EL (cell line): ENCODE measurements at places on chromosomes 1 and 21.

DNA sequence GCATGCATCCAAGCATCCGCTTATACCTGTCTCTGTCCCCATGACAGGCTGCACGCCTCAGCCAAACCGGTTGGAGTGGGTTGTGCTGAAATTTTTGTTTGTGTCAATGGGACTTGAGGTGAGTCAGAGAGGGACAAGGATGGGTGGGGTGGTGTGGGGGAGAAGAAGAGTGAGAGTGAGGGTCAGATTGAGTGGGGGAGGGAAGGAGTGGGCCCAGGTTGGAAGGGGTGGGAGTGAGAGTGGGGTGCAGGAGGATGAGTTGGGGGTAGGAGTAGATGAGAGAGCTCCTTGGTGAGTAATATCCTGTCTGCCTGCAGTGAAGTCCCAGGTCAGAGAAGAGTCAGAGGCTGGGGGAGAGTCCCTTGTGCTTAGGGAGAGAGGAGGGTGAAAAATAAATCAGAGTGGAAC, 3.3 kb upstream of the NECTIN4 start:
- DNase-seq, result peak; percentile 52

DNA sequence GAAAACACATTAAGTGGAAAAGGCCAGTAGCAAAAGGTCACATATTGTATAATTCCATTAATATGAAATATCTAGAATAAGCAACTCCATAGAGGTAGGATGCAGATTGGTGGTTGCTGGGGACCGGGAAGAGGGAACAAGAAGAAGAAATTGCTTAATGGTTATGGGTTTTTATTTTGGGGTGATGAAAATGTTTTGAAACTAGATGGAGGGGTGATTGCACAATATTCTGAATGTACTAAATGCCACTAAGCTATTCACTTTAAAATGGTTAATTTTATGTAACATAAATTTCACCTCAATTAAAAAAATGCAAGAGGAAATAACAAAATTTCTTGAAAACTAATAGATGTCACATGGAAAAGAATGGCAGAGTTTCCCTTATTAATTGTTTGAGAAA, 6.7 kb downstream of the KIAA0040 start:
- no peak for DNase-seq

DNA sequence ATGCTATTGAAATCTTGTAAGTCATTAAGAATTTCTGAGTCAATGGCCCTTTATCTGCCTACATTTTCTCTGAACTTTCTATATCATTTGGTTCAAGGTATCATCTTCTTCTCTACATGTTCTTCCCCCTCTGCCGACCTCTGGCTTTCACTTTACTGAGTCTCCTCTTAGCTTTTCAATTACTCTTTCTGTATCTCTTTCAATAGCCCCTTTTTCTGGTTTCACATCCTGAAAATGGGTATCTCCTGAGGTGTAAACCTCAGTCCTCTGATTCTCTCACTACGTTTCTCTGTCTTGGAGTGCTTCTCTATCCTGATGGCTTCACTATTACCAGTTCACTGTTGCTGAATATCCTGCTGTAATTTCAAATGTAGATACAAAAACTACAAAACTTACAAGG, 98.9 kb downstream of the LYST start:
- DNase-seq, result no peak

DNA sequence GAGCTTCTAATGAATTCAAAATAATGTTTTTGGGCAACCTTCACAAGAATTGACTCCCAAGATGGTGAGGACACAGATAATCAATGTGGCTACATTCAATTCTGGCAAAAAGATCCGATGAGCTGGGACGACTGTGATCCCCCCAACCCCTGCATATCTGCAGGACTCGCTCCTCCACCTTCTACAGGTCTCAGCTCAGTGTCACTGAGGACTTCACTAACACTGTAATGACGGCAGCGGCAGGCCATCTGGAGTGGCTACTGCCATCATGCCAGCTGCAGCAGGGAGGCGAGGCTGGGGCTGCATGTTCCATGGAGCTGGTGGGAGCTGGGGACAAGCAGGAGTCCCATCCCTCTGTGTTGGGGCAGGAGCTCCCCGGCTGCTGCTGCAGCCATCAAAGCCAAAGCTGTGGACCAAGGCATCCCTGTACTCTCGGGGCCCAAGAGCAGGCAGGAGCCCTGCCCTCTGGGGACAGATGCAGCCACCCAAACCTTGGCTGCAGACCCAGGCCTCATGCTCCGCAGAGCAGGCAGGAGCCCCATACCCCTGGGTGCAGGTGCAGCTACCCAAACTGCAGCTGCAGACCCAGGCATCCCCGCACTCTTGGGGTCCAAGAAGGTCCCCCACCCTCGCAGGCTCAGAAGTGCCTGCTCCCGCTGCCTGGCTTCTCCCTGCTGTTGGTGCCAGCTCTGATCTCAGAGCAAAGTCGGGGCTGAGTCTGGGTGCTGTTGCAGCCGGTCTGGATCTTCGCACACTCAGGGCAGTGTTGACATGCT, 12.2 kb upstream of the DHRS3 start:
- no peak for DNase-seq

DNA sequence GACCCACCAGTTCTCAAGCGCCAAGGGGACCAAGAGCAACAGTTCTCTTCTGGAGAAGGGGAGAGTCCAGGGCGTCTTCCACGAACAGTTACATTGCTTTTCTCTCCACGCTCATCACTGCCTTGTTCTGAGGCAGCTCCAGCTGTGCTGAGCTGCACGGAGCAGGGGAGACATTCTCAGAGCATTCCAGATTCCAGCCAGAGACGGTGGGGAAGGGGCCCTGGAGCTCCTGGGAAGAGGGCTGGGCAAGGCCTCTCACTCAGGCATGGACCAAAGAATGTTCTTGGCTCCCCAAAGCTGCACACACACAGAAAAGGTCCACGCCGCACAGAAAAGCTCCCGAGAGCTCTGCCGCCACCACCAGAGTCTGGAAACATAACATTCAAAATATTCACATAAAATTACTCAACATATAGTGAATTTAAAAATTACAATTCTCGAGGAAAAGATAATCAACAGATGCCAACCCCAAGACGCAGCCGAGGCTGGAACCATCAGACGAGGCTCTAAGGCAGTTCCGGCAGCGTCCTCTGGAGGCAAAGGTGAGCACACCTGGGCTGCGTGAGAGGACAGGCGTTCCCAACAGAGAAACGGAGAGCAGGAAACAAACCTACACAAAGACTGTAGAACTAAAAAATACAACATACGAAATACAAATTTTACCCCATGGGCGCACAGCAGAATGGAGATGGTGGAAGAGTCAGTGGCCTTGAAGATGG, 40.5 kb downstream of the UBE2G2 start:
- DNase-seq, result no peak

DNA sequence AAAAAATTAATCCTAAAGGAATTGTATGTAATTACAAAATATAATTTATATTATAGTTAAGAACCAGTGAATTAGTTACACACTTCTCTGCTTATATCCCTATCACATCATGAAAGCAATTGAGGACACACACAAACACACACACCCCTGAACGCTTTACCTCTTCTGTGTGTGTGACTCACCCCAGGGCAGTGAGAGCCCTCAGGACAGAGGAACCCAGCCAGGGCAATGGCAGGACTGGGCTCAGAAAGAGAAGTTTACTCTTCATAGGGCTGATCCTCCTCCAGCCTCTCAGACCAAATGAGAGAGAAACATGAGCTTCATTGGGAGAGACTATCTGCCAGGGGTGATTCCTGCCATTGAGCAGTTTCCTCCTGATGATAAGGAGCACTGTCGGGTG, 38.1 kb downstream of the SLC44A3 start:
- peak; percentile 58 for DNase-seq

- DNase-seq, result peak; percentile 14
These were observed 5.5 kb downstream of the NCAM2 start for GRCh38 chr21:21003701-21004100.

DNA sequence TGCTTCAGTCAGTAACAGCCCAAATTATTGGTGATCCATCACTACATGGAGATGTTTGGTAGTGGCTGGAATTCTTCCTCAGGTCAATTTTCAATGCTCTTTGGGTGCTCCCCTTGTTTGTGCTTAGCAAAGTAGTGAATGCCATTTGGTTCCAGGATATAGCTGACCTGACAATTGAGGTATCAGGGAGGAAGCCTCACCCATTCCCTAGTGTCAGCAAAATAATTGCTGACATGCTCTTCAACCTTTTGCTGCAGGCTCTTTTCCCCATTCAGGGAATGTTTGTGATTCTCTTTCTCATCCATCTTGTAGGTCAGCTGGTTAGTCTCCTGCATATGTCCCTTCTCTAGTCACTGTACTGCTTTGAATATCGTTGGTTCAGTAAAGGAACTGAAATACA, 7.1 kb upstream of the OR10K1 start:
- DNase-seq, result no peak

- DNase-seq, result no peak
These were observed 52.5 kb downstream of the KLHDC7A start for GRCh38 chr1:18533259-18533658.

- no peak for DNase-seq
These were observed 78.0 kb upstream of the ZNF648 start for GRCh38 chr1:182139496-182139895.

GRCh38 chr21:39155578-39155977, 27.7 kb downstream of the PSMG1 start:
- DNase-seq, result no peak

DNA sequence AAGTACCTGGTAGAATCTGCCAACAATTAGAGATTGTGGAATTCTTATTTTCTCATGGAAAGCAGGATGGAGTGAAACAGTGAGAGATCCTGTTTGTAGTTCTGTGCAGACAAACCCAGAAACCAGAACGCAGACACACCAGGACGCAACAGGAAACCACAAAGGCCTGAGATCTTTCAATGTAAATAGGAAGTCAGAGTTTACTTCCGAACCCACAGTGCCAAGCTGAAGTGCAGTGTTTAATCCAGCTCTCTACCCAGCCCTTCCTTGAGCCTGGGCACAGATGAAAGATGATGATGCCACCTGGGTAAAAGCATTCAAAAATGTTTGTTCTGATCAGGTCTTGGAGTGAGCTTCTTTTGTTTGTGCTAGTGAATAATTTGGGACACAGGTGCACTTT, 244.2 kb upstream of the HOOK1 start:
- no peak for DNase-seq

DNA sequence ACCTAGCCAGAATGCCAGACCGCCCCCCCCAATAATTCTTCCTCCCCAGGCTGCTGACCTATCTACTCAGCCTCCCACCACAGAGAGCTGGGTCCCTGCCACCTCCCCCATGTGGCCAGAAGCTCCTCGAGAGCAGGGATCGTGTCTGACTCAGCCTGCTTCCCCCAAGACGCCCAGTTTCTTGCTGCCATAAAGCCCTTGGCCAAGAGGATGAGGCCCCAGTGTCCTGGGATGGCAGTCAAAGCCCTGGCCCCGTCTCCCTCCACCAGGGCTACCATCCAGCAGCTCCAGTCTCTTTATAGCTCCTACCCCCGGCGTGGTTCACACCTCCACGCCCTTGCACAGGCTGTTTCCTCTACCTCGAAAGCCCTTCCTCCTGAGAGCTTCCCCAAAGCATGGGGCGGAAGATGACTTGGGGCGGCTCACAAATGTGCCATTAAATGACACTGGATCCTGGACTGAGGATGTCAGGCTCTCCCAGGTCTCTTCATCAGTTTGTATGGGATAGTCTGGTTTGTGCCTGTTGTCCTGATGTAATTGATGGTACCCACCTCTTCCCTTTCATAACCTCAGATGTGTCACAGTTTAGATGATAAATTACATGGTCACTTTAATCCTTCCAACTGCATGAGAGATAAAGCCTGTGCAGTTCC, 13.2 kb downstream of the ADGRB2 start:
- peak; percentile 83 for DNase-seq

- no peak for DNase-seq
These were observed 20.8 kb downstream of the FAAP20 start for GRCh38 chr1:2173546-2174347.

GRCh38 chr1:197799271-197799670, 24.0 kb upstream of the DENND1B start:
- peak; percentile 81 for DNase-seq

DNA sequence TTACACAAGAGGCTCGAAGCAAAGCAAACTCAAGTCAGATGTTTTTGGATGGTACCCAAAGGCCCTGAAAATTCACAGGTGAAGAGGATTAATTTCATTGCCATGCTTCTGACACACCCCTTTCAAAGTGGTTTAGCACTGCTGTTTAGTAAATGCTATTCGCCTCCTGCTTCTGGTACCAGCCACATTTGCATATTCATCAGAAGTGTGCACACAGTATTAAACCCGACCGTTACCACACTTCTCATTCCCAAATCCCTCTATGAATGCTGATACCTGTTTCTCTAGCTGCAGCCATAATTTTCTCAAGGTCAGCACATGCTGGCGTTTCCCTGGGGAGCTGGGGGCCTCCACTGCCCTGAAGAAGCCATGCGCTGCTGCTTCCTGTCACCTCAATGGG, 179.8 kb upstream of the DAB1 start:
- DNase-seq, result no peak

- no peak for DNase-seq
These were observed 25.2 kb downstream of the CA6 start for GRCh38 chr1:8970870-8971337.

GRCh38 chr1:27807385-27807784, 23.2 kb upstream of the PPP1R8 start:
- DNase-seq, result no peak

- DNase-seq, result peak; percentile 52
These were observed at the start of gene NCF2 for GRCh38 chr1:183590244-183591191. Gene NCF2 (minus strand): TSS chr1:183590459. CDS start chr1:183590329, 130 bp downstream.

DNA sequence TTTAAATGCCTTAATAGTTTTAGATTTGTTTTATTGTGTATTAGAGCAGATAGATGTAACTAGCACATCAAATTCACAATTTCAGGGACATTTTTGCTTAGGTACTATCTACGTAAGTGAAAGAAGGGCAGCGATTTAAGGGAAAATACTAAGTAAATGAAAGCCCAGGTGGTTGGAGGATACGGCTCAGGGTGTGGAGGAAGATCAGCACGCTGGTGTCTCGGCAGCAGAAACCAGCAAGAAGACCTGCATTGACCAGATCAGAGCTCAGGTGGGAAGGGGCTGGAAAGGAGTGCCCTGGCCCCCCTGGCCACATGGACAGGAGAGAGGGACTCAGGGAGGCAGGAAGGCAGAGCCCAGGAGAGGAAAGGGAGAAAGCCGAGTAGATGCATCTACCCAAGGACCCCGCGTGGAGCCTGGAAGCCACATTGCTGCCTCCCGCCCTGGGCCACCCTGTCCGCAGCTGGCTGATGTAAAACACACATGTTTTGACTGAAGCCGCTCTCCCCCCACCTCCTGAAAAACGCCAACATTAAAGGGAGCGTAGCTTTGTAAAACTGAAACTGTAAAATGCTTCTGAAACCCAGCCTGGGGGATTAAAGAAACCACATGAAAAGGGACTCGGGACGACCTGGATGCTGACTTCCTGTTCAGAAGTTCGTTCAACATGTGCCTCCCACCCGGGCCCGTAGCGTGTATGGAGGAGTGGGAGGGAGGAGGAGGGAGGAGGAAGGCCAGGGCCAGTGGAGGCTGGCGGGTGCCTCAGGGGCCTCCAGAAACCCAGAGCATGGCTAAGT, 72.6 kb upstream of the TARDBP start:
- DNase-seq, result no peak

- no peak for DNase-seq
These were observed 9.6 kb downstream of the DENND2C start for GRCh38 chr1:114660238-114660637.

DNA sequence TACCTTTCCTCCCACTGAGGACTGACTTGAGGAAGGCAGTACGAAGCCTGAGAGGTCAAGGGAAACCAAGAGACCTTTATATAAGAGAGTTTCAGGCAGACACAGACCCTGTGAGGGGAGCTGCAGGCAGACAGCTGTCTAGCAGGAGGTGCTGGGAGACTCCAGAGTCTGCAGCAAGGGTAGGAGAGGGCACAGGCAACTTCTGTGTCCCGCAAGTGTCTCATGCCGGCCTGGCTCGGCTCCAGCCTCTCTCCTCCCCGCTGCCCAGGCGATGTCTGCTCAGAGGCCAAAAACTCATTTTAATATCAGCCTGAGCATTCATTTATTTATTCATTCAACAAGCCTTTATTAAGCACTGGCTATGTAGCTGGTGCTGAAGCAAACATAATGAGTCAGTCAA, 83.0 kb downstream of the KIRREL1 start:
- DNase-seq, result no peak
